Uterus (tissue), 4 donors: ENCODE measurements at places on chromosomes 13 and 19.
A peak's percentile ranks its signal among the peaks of the same experiment; 100 is the strongest.

- H3K4me3 ChIP-seq = no peak overlapping the region
- H3K4me1 ChIP-seq = no peaks in the 10 kb centered on the region
- no peak overlapping the region for H3K27ac ChIP-seq
- H3K27me3 ChIP-seq = no peaks in the 10 kb centered on the region
Measured at GRCh38 chr13:91017031-91017668, 330.3 kb upstream of the MIR17HG start.

GRCh38 chr19:38162632-38163031 is 61.4 kb downstream of the DPF1 start:
- H3K27me3 ChIP-seq = no peaks in the 10 kb centered on the region
- no peaks in the 10 kb centered on the region for H3K4me1 ChIP-seq
- H3K4me3 ChIP-seq = no peak overlapping the region
- no peaks in the 10 kb centered on the region for H3K36me3 ChIP-seq
- no peak overlapping the region for H3K27ac ChIP-seq

GRCh38 chr13:36673352-36673751 is 468 bp upstream of the SERTM1 start:
- no peaks in the 10 kb centered on the region for H3K4me1 ChIP-seq
- no peak for DNase-seq
- no peaks in the 10 kb centered on the region for H3K27me3 ChIP-seq
- H3K36me3 ChIP-seq = no peaks in the 10 kb centered on the region
- peak overlapping the region; percentile 58 for H3K4me3 ChIP-seq
- H3K27ac ChIP-seq = peak overlapping the region; percentile 72

GRCh38 chr13:52127783-52128702 is 830 bp downstream of the NEK5 start:
- H3K4me1 ChIP-seq = no peaks in the 10 kb centered on the region
- H3K27me3 ChIP-seq = no peaks in the 10 kb centered on the region
- DNase-seq = peak; percentile 47
- H3K4me3 ChIP-seq = peak overlapping the region; percentile 49
- no peaks in the 10 kb centered on the region for H3K36me3 ChIP-seq
- peak overlapping the region; percentile 50 for H3K27ac ChIP-seq

DNA sequence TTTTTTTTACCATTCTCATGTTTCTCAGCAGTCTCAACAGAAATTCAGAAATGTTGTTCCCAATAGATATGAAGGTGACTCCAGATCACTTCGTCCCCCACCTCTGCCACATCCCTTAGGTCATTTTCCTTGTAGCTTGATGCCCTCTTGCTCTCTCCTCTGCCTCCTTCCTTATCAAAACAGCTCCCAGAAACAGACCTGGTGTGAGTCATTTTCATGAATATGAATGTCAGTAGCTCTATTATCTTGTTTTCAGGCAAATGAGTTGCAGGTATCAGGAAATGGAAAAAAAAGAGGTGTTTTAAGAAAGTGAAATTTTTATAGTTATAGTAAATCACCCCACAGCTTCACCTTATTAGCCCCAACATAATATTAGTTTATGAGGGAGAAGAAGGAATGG is 539.3 kb downstream of the SUCLA2 start:
- H3K4me3 ChIP-seq = no peak overlapping the region
- H3K36me3 ChIP-seq = no peaks in the 10 kb centered on the region
- no peaks in the 10 kb centered on the region for H3K4me1 ChIP-seq
- no peak for DNase-seq
- no peak overlapping the region for H3K27ac ChIP-seq

- no peak overlapping the region for H3K27ac ChIP-seq
- no peaks in the 10 kb centered on the region for H3K27me3 ChIP-seq
- H3K4me3 ChIP-seq = no peak overlapping the region
- H3K4me1 ChIP-seq = no peaks in the 10 kb centered on the region
- H3K36me3 ChIP-seq = no peaks in the 10 kb centered on the region
Measured at GRCh38 chr13:36261011-36261410, 36.6 kb downstream of the CCDC169 start.

GRCh38 chr19:44689290-44690130 is 9.4 kb upstream of the CEACAM16 start:
- no peaks in the 10 kb centered on the region for H3K27me3 ChIP-seq
- no peaks in the 10 kb centered on the region for H3K4me1 ChIP-seq
- H3K4me3 ChIP-seq = no peak overlapping the region
- H3K27ac ChIP-seq = no peak overlapping the region
- peak; percentile 63 for DNase-seq
- no peaks in the 10 kb centered on the region for H3K36me3 ChIP-seq

- H3K36me3 ChIP-seq = no peaks in the 10 kb centered on the region
- DNase-seq = no peak
- H3K27ac ChIP-seq = no peak overlapping the region
- H3K4me1 ChIP-seq = no peaks in the 10 kb centered on the region
Measured at GRCh38 chr13:26688286-26688685, 72.3 kb downstream of the GPR12 start.
